ENCODE measurements at places on chromosomes 5 and 9. TPM values are rescaled to one million over a fixed set of nuclear protein-coding genes. Genes with fewer than 3 reads are reported as not detected.

PCDHB16 gene
- 5.9 TPM for total RNA-seq

DNA sequence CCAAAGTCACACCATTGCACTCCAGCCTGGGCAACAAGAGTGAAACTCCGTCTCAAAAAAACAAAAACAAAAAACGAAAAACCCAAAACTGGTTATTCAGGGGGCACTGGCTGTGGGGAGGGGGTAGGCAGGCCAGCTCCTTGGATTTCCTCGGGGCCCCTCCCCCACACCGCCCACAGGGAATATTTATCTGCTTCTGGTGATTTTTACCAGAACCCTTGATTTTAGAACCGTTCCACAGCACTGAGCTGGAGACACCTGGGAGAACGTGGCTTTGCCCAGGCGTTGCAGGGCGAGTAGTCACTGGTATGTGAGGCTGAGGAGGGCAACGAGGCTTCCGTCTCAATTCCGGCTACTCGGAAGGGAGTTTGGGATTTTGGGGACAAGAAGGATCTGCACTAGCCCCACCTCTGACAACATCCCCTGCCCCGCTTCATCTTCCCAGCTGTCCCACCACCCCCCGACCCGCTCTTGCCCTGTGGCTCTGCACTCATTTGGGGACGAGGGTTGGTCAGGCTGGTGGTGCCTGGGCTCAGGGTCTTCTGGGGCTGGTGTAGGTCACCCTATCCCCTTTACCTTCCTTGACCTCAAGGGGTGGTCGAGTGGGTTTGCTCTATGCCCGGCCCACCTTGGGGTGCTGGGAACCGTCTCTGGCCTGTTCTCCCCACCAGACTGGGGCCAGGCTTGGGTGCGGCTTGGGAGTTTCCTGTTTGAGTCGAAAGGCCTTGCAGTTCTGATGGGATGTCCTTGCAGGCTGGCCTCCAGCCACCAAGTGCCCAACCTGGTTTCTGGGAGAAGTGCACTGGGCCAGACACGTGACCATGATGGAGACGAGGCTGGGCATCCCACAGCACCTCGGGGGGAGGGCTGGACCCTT lies 3.5 kb downstream of the AHRR start:
- H3K4me3 ChIP-seq = no peak overlapping the region
- peak; percentile 42 for DNase-seq
- no peaks in the 10 kb centered on the region for H3K36me3 ChIP-seq
- H3K4me1 ChIP-seq = peaks cover 5% of the 10 kb centered on the region

SPATA31E1 gene
- 0.09 TPM for total RNA-seq

- no peaks in the 10 kb centered on the region for H3K4me1 ChIP-seq
- no peaks in the 10 kb centered on the region for H3K36me3 ChIP-seq
- DNase-seq = peak; percentile 94
These were observed 22.6 kb upstream of the RAPGEF1 start for GRCh38 chr9:131762356-131762932.

RIGI gene
- total RNA-seq = 6.6 TPM

DNA sequence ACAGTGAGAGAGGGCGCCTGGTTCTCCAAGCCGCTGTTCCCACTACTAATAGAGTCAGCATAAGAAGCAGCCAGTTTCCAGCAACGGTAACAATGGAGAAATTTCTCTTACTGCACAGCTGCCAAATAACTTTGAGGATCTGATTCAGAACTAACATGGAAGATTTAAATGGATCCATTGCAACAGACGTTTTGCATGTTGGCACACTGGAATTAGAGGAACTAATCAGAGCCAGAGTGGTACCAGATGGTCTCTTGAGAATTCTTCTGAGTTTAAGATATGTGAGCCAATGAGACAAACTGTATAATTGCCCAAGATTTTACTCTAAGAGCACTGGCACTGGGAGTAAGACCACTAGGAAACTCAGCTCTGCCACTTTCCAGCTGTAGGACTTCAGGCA lies 186.5 kb downstream of the EFNA5 start:
- H3K27me3 ChIP-seq = no peaks in the 10 kb centered on the region
- no peaks in the 10 kb centered on the region for H3K36me3 ChIP-seq
- peaks cover 6% of the 10 kb centered on the region for H3K4me1 ChIP-seq
- H3K4me3 ChIP-seq = no peak overlapping the region
- no peak for DNase-seq

TMC1 gene
- total RNA-seq = 0.95 TPM

KLF4 gene
- 3.1 TPM for total RNA-seq

PCDHGA2 gene
- total RNA-seq = 0.31 TPM

DNA sequence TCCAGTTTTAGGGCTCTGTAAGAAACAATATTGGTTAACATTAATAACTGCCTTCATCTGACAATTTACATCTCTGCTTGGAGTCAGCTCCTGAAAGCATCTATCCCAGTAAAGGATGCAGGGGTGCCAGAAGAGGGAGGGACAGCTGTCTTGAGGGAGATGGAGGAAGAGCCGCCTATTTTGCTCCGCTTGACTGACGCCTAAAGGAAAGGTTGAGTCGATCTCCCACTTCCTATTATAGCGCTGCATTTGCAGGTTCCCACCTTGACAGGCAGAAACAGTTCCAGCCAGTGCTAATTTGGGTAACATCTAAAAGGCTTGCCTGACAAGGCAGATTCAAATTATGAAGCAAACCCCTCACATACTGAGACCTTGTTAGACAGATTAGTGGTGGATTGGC lies 374.6 kb downstream of the SPATA31D1 start:
- H3K4me1 ChIP-seq = no peaks in the 10 kb centered on the region
- no peak overlapping the region for H3K27ac ChIP-seq
- no peak overlapping the region for H3K4me3 ChIP-seq
- no peak for DNase-seq
- no peaks in the 10 kb centered on the region for H3K36me3 ChIP-seq

DNA sequence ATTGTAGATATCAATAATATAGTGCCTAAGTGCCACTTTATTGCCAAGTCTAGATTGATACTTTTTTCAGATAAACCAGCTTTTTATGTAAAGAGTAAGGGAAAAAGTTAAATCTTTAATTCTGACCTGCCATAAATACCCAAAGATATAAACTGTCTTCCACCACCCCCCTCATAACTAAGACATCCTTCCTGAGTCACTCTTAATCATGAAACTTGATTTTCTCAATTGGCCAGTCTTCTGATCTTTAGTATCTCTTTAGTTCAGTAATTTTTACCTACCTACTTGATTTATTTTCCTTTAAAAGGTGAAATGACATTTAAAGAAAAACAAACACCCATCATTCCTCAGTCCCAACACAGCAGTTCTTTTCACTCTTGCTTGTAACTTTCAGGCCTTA lies 21.8 kb downstream of the C5orf22 start:
- no peak overlapping the region for H3K27ac ChIP-seq
- no peaks in the 10 kb centered on the region for H3K27me3 ChIP-seq
- no peaks in the 10 kb centered on the region for H3K4me1 ChIP-seq
- H3K36me3 ChIP-seq = peaks cover 8% of the 10 kb centered on the region

- no peak for DNase-seq
- no peak overlapping the region for H3K4me3 ChIP-seq
- H3K36me3 ChIP-seq = no peaks in the 10 kb centered on the region
- H3K4me1 ChIP-seq = no peaks in the 10 kb centered on the region
- no peak overlapping the region for H3K27ac ChIP-seq
These were observed 43.0 kb upstream of the FCN1 start for GRCh38 chr9:134960701-134961181.

DAB2 gene
- 5.0 TPM for total RNA-seq

DNA sequence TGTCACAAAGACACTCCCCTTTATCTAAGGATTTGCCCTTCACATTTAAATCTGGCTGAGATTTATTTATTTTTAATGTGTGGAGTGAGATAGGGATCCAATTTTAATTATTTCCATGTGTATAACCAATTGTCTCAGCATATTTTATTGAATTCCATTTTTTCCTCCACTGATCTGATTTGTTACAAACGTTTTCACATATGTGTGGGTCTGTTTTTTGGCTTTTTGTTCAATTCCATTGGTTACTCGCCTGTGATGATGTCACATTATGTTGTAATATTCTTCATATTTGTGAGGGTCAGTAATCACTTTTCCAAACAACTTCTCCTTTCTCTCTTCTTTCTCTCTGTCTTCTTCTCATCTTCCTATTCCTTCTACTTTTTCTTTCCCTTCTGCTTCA lies 278.3 kb upstream of the RFX3 start:
- H3K27ac ChIP-seq = no peak overlapping the region
- H3K4me1 ChIP-seq = no peaks in the 10 kb centered on the region
- DNase-seq = no peak
- no peaks in the 10 kb centered on the region for H3K27me3 ChIP-seq

LIX1 gene
- total RNA-seq = 0.26 TPM

QRFP gene
- not detected for total RNA-seq

DNA sequence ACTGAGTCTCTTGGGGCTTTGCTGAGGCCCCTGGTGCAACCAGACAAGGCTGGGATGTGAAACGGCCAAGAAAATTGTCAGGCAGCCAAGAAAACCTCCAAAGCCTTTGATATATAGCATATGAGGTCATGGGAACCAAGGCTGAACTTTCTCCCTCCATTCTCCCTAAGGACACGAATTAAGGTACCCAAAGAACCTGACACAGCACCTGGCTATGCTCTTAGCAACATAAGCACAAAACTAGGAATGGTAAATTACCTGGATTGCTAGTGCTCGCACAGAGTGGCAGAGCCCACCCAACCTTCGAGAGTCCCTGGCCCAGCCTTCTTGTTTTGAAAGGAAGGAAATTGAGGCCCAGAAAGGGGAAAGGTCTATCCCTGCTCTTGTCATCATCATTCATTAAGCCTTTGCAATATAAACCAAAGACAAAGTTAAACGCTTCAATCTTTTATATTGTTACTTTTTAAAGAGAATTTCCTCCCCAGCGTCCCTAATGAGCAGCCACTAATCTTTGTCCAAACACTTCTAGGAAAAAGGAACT lies 220.0 kb upstream of the NR4A3 start:
- no peak for DNase-seq
- H3K4me1 ChIP-seq = no peaks in the 10 kb centered on the region
- H3K4me3 ChIP-seq = no peak overlapping the region
- no peak overlapping the region for H3K27ac ChIP-seq

GRCh38 chr9:107213561-107214028 lies 69.5 kb upstream of the RAD23B start:
- H3K27ac ChIP-seq = no peak overlapping the region
- H3K4me3 ChIP-seq = no peak overlapping the region
- no peaks in the 10 kb centered on the region for H3K4me1 ChIP-seq
- no peaks in the 10 kb centered on the region for H3K27me3 ChIP-seq

- no peaks in the 10 kb centered on the region for H3K36me3 ChIP-seq
- H3K4me3 ChIP-seq = no peak overlapping the region
- no peak for DNase-seq
- H3K27ac ChIP-seq = no peak overlapping the region
These were observed 375.8 kb upstream of the ST8SIA4 start for GRCh38 chr5:101278917-101279316.

DNA sequence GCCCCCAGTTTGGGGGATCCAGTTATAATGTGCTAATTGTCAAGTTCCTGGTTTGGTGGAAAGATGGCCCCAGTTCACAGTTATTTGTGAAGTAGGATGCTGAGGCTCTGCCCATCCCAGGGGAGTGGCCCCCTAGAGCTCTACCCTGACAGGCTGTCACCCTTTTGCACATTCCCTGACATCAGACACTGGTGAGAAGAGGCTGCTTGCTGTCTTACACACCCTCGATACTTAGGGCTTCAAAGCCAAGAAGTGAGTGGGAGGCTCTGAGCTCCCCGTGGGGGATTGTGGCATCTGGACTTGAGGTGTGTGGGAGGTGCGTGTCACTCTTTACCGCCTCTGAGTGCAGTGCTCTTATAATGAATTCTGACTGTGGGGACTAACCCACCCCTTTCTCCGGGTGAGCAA lies 168.5 kb downstream of the DOCK2 start:
- H3K4me3 ChIP-seq = no peak overlapping the region
- no peaks in the 10 kb centered on the region for H3K36me3 ChIP-seq
- H3K4me1 ChIP-seq = no peaks in the 10 kb centered on the region
- H3K27ac ChIP-seq = no peak overlapping the region

DNA sequence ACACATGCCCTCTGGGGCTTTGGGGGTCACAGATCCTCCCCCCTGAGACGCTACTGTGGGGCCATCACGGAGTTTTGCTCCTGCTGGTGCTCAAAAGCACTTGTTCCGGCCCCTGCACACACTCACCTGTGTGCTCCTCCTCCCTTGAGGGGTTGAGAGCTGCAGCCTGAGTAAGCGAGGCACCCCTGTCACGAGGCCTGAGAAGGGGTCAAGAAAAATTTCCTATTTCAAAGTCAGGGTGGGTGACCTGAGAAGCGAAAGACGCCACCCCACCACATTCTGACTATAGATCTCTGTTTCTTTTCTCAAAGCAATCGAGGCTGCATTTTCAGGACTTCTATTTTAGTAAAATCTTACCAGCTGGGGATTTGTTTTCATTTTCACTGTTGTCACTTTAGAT lies 138.5 kb downstream of the DCP2 start:
- H3K27me3 ChIP-seq = no peaks in the 10 kb centered on the region
- no peak overlapping the region for H3K27ac ChIP-seq
- H3K4me3 ChIP-seq = no peak overlapping the region
- H3K4me1 ChIP-seq = no peaks in the 10 kb centered on the region
- no peaks in the 10 kb centered on the region for H3K36me3 ChIP-seq
- no peak for DNase-seq

DNA sequence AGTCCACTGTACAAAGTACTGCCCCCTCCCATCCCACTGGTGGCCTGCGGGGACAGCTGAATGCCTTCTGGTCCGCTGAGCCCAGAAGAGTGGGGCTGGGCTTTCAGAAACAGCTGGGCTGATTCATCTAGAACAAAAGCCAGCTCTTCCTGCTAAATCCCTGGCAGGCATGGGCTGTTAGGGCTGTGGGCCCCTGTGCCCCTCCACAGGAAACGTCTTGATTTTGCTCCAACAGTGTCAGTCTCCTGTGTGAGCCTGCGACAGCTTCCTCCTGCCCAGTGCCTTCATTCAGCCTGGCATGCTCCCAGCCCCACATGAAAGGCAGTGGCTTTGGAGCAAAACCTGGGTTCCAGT lies 6.9 kb upstream of the GSN start:
- no peak overlapping the region for H3K4me3 ChIP-seq
- peaks cover 8% of the 10 kb centered on the region for H3K27me3 ChIP-seq
- no peak for DNase-seq
- H3K4me1 ChIP-seq = peaks cover 8% of the 10 kb centered on the region

OSMR gene
- 2.6 TPM for total RNA-seq

GRCh38 chr5:181037365-181037861 lies 2.7 kb upstream of the BTNL9 start:
- no peak for DNase-seq
- H3K27ac ChIP-seq = no peak overlapping the region
- no peak overlapping the region for H3K4me3 ChIP-seq
- no peaks in the 10 kb centered on the region for H3K36me3 ChIP-seq

SUSD3 gene
- 6.2 TPM for total RNA-seq

PTGDS gene
- total RNA-seq = 2.3 TPM

- H3K27ac ChIP-seq = no peak overlapping the region
- no peak overlapping the region for H3K4me3 ChIP-seq
- no peaks in the 10 kb centered on the region for H3K4me1 ChIP-seq
- no peak for DNase-seq
- no peaks in the 10 kb centered on the region for H3K36me3 ChIP-seq
- no peaks in the 10 kb centered on the region for H3K27me3 ChIP-seq
These were observed 68.1 kb upstream of the GRAMD2B start for GRCh38 chr5:126354858-126355731.
